ENCODE measurements at places on chromosomes 16 and 17. TPM values are rescaled to one million over a fixed set of nuclear protein-coding genes. Genes with fewer than 3 reads are reported as not detected.

GJD3 gene
- not detected for total RNA-seq

C17orf50 gene
- total RNA-seq = not detected

DNA sequence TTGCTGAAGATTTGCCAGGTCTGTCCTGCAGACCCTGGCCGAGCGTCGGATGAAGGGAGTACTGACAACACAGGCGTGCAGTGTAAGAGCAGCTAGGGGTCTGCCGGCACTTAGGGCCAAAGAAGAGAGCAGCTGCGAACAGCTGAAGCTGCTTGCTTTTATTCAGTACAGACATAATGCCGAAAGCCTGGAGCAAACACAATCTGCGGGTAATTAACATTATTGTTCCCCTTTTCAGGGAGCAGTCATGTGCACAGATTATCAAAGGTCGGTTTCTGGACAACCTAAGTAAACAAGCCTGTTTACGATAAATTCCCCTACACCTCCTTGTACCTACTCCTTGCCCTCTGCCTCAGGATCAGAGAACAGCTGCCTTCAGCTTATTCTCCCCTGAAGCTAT lies 12.0 kb upstream of the KRT23 start:
- no peak overlapping the region for H3K4me3 ChIP-seq
- H3K27me3 ChIP-seq = no peaks in the 10 kb centered on the region
- peak overlapping the region; percentile 41 for H3K27ac ChIP-seq
- peaks cover 51% of the 10 kb centered on the region for H3K4me1 ChIP-seq
- DNase-seq = no peak

PMFBP1 gene
- total RNA-seq = 3.7 TPM

DNA sequence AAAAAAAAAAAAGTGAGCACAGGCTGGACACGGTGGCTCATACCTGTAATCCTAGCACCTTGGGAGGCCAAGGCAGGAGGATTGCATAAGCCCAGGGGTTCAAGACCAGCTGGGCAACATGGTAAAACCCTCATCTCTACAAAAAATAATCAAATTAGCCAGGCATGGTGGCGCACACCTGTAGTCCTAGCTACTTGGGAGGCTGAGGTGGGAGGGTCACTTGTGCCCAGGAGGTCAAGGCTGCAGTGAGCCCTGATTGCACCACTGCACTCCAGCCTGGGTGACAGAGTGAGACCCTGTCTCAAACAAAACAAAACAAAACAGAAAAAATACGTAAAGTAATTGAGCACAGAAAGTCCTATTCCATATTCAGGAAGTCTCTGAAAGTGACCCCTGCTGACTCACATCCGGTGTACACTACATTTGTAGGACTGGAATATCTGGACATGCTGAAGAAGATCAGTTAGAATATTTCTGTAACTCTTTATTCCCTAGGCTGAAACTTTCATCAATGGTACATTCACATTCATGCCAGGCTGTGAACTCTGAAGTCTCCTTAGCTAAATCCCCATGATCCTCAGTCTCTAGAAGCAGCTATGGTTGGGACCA lies 66.0 kb upstream of the HAS3 start:
- no peaks in the 10 kb centered on the region for H3K27me3 ChIP-seq
- H3K4me1 ChIP-seq = peaks cover 8% of the 10 kb centered on the region
- no peak for DNase-seq
- no peak overlapping the region for H3K4me3 ChIP-seq

DNA sequence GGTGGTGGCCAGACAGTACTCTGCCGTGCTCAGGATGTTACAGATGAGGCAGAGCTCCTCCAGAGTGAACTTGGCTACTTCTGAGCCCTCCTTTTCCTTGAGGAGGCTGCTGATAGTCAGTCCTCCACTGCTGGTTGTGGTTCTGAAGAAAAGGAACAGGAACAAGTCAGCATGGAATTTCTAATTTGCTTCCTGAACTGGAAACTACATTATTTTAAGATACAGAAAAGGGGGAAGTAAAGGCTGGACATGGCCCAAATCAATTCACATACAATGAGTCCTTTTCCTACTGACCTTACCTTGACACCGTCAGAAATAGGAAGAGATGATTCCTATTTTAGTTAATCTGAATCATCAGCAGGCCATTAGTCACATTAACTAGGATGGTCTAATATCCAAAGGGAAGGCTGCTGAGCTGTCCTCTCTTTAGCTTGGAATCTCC lies 154.2 kb downstream of the VPS53 start:
- no peaks in the 10 kb centered on the region for H3K4me1 ChIP-seq
- peaks cover 28% of the 10 kb centered on the region for H3K36me3 ChIP-seq
- no peak overlapping the region for H3K4me3 ChIP-seq
- H3K27ac ChIP-seq = no peak overlapping the region
- H3K27me3 ChIP-seq = no peaks in the 10 kb centered on the region

GRCh38 chr16:67245674-67246080 lies 1.6 kb downstream of the FHOD1 start:
- no peaks in the 10 kb centered on the region for H3K36me3 ChIP-seq
- peaks cover 30% of the 10 kb centered on the region for H3K4me1 ChIP-seq
- H3K27me3 ChIP-seq = peaks cover 30% of the 10 kb centered on the region
- DNase-seq = no peak

SLC5A10 gene
- 0.25 TPM for total RNA-seq

- no peak overlapping the region for H3K27ac ChIP-seq
- DNase-seq = no peak
- no peaks in the 10 kb centered on the region for H3K27me3 ChIP-seq
- H3K36me3 ChIP-seq = peaks cover 30% of the 10 kb centered on the region
These were observed 33.2 kb downstream of the VPS35L start for GRCh38 chr16:19588661-19589060.

GRCh38 chr17:68763562-68763961 lies 162.4 kb upstream of the FAM20A start:
- H3K4me3 ChIP-seq = no peak overlapping the region
- DNase-seq = no peak
- no peaks in the 10 kb centered on the region for H3K27me3 ChIP-seq
- peaks cover 12% of the 10 kb centered on the region for H3K4me1 ChIP-seq

TBC1D3K gene
- not detected for total RNA-seq

- no peaks in the 10 kb centered on the region for H3K27me3 ChIP-seq
- no peak overlapping the region for H3K27ac ChIP-seq
These were observed 1175.1 kb upstream of the GOT2 start for GRCh38 chr16:59909262-59909661.

GRCh38 chr17:77311371-77311981 lies 170.7 kb downstream of the SEC14L1 start:
- no peak overlapping the region for H3K27ac ChIP-seq
- H3K36me3 ChIP-seq = no peaks in the 10 kb centered on the region
- DNase-seq = no peak
- H3K4me1 ChIP-seq = peaks cover 34% of the 10 kb centered on the region
- no peak overlapping the region for H3K4me3 ChIP-seq
- no peaks in the 10 kb centered on the region for H3K27me3 ChIP-seq

GRCh38 chr17:40888196-40888720 lies 3.2 kb upstream of the KRT20 start:
- H3K27me3 ChIP-seq = peaks cover 37% of the 10 kb centered on the region
- no peak overlapping the region for H3K4me3 ChIP-seq

GRCh38 chr17:7295230-7296180 lies 1.1 kb upstream of the YBX2 start:
- peak overlapping the region; percentile 60 for H3K4me3 ChIP-seq
- no peaks in the 10 kb centered on the region for H3K36me3 ChIP-seq
- no peak overlapping the region for H3K27ac ChIP-seq
- no peak for DNase-seq
- H3K27me3 ChIP-seq = peaks cover 71% of the 10 kb centered on the region

DNA sequence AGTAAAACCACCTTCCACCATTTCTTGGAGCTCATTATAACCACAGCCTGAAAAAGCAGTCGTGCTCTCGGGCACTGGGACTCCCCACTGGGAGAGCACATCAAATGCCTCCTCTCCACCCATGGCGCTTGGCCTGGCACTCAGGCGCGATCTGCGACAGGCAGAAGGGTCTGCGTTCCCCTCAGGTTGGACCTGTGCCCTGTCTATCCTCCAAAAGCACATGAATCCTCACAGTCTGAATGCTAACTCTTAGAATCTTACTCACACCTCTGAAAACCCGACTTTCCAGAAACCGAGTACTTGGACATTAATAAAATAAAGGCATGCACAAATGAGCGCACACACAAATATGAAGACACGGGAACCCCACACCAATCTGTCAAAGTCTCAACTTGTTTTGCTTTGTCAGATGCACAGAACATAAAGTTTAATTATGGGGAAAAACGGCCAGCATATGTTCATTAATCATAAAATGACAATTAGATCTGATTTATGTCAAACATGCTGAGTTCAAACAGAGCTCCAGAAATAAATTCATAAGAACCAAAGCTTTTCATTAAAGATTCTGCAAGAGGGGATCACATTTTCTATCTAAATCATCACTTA lies 20.5 kb upstream of the FAAP100 start:
- peak overlapping the region; percentile 10 for H3K27ac ChIP-seq
- no peak overlapping the region for H3K4me3 ChIP-seq
- peaks cover 46% of the 10 kb centered on the region for H3K36me3 ChIP-seq
- H3K4me1 ChIP-seq = peaks cover 41% of the 10 kb centered on the region
- peaks cover 20% of the 10 kb centered on the region for H3K27me3 ChIP-seq

DNA sequence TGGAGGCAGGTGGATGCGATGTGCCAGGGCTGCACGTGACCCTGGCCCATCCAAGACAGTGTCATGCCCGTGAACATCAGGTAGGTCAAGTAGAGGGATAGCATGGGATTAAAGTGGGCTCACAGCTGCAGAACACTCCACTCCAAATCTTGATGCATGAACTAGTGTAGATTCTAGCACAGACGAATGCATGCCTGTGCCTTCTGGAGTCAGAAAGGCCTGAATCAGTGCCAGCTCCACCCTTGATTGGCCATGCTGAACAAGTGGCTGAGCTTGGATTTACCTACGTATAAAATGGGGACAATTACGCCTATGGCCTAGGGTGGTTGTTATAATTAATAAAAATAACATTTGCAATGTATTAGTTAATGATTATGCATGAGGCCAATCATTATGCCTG lies 10.6 kb downstream of the IRX3 start:
- DNase-seq = no peak
- peaks cover 25% of the 10 kb centered on the region for H3K4me1 ChIP-seq
- no peak overlapping the region for H3K4me3 ChIP-seq
- H3K36me3 ChIP-seq = peaks cover 3% of the 10 kb centered on the region

GSG1L gene
- 1.7 TPM for total RNA-seq

DNAI2 gene
- not detected for total RNA-seq

- H3K4me3 ChIP-seq = peak within 1 kb of the TSS; percentile 89
- peak; percentile 48 for DNase-seq
- peak within 1 kb of the TSS; percentile 96 for H3K27ac ChIP-seq
These were observed at the start of gene GRB7 for GRCh38 chr17:39737760-39738567. Gene GRB7 (plus strand): TSS chr17:39737938. CDS start chr17:39742302, 4,364 bp downstream.

CRLF3 gene
- total RNA-seq = 6.7 TPM

- DNase-seq = no peak
- H3K27ac ChIP-seq = peak overlapping the region; percentile 17
- H3K4me3 ChIP-seq = no peak overlapping the region
These were observed 85.5 kb upstream of the DOC2B start for GRCh38 chr17:266701-267667.

Measured in mesothelial cell of epicardium (in vitro differentiated cells).